ENCODE measurements at places on chromosomes 7 and 10. TPM values are rescaled to one million over a fixed set of nuclear protein-coding genes. Genes with fewer than 3 reads are reported as not detected.

- H3K27ac ChIP-seq = no peak overlapping the region
- no peak overlapping the region for H3K4me3 ChIP-seq
- H3K4me1 ChIP-seq = peaks cover 3% of the 10 kb centered on the region
- no peak for DNase-seq
- no peaks in the 10 kb centered on the region for H3K27me3 ChIP-seq
Observed at GRCh38 chr7:106731646-106732444, 70.9 kb upstream of the CCDC71L start.

DNA sequence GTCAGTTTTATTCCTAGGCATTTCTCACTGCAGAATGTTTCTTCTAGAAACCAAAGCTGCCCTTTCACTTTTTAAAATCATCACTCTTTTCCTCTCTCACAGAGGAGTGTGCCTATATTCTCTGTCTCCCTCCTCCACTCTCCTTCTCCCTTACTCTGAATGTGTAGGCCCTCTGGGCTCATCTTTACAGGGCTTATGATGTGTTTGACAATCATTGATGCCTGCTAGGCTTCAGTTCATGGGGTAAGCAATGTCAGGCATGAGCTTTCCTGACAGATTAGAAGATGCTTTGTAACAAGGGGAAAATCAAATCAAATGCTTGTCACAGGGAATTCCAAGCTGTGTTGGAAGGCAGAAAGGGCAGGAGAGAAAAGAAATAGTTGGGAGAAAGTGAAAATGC lies 742.9 kb downstream of the SORCS3 start:
- no peaks in the 10 kb centered on the region for H3K27me3 ChIP-seq
- no peak overlapping the region for H3K27ac ChIP-seq
- H3K4me1 ChIP-seq = no peaks in the 10 kb centered on the region
- H3K36me3 ChIP-seq = no peaks in the 10 kb centered on the region

- H3K27ac ChIP-seq = no peak overlapping the region
- peak overlapping the region; percentile 81 for H3K4me3 ChIP-seq
- no peaks in the 10 kb centered on the region for H3K27me3 ChIP-seq
- peaks cover 4% of the 10 kb centered on the region for H3K4me1 ChIP-seq
Observed at GRCh38 chr10:5975641-5976473, 1.5 kb downstream of the IL15RA start.

GRCh38 chr7:151658778-151659177 lies 139.1 kb upstream of the RHEB start:
- no peaks in the 10 kb centered on the region for H3K27me3 ChIP-seq
- no peak overlapping the region for H3K27ac ChIP-seq
- no peak for DNase-seq
- H3K4me1 ChIP-seq = no peaks in the 10 kb centered on the region

DNA sequence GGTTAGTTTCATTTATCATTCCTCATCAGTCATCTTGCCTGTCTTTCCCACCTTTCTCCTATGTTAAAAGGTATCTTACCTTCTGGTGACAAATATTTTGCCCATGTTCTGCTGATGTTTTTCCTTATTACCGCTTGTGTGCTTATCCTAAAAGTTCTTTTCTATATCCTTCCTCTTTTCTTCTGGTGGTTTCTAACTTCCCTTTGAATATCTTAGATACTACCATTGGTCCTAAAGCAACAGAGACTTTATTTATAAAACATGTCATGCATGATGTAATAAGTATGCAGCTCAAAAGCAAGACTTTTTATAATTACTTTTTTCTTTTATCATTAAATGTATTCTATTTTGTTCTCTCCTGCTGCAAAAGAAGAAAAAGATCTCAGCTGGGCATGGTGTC lies 24.8 kb downstream of the TBC1D12 start:
- no peaks in the 10 kb centered on the region for H3K4me1 ChIP-seq
- no peak overlapping the region for H3K4me3 ChIP-seq
- no peaks in the 10 kb centered on the region for H3K36me3 ChIP-seq
- no peaks in the 10 kb centered on the region for H3K27me3 ChIP-seq
- DNase-seq = no peak

GRCh38 chr10:13505052-13505680 lies 23.6 kb downstream of the BEND7 start:
- no peaks in the 10 kb centered on the region for H3K4me1 ChIP-seq
- no peak overlapping the region for H3K4me3 ChIP-seq
- no peak overlapping the region for H3K27ac ChIP-seq
- DNase-seq = no peak

GRCh38 chr10:64115908-64116643 lies 594.9 kb downstream of the REEP3 start:
- no peaks in the 10 kb centered on the region for H3K27me3 ChIP-seq
- no peak for DNase-seq
- no peak overlapping the region for H3K4me3 ChIP-seq

- no peak overlapping the region for H3K27ac ChIP-seq
- no peaks in the 10 kb centered on the region for H3K4me1 ChIP-seq
- no peak overlapping the region for H3K4me3 ChIP-seq
- no peaks in the 10 kb centered on the region for H3K36me3 ChIP-seq
Observed at GRCh38 chr7:106420736-106421135, 136.0 kb upstream of the NAMPT start.

DNA sequence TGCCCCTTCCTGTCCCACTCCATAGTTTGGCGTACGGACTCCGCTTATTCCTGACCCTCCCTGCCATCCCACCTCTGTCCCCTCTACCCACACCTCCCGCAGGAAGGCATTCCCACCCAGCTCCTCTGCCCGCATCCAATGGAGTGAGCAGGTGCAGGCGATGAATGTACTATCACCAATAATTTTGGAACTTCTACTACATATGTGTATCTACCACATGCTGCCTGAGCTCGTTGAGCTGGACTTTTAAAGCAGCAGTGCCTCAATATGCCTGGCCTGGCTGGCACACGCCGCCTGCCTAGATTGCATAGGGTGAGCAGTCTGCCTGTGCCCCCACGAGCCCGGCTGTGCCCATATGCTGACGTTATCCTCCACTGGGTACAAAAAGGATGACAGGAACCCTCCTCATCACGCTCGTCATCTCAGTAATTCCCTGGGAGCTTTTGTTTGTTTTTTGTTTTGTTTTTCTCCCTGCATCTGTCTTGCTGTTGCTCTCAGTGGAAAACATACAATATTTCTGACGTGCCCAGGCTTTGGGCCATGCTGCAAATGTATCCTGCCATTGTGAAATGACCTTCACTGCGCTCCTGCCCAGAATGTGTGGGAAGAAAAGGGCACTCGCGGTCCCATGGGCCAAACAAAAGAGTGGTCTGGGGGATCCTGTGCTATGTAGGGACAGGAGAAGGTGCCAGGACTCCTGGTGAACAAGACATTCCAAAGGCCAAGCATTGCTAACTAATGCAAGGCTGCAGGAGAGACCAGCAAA lies 302.8 kb downstream of the PTPRN2 start:
- H3K4me1 ChIP-seq = no peaks in the 10 kb centered on the region
- no peaks in the 10 kb centered on the region for H3K27me3 ChIP-seq
- H3K27ac ChIP-seq = no peak overlapping the region
- H3K36me3 ChIP-seq = no peaks in the 10 kb centered on the region
- no peak for DNase-seq

DNA sequence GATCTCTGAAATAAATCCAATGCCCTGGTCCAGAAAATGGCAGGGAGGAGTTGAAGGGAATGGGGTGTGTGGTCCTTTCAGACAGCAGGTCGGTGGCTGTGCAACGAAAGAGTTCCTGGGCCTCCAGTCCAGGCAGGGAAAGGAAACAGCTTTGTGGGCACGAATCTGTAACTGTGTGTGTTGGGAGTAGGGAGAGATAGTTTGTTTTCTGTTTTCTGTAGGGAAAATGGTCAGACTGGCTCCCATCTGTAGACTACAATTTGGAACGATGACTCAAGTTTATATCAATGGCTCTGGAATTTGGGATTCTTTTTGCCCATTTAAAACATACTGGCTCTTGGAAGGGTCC lies 2.6 kb upstream of the HOXA9 start:
- H3K27me3 ChIP-seq = no peaks in the 10 kb centered on the region
- no peaks in the 10 kb centered on the region for H3K36me3 ChIP-seq
- no peak overlapping the region for H3K4me3 ChIP-seq
- H3K27ac ChIP-seq = no peak overlapping the region

GRCh38 chr10:99595236-99595635 lies 25.0 kb downstream of the SLC25A28 start:
- no peaks in the 10 kb centered on the region for H3K4me1 ChIP-seq
- no peak for DNase-seq
- H3K27ac ChIP-seq = no peak overlapping the region
- no peak overlapping the region for H3K4me3 ChIP-seq
- H3K36me3 ChIP-seq = no peaks in the 10 kb centered on the region
- no peaks in the 10 kb centered on the region for H3K27me3 ChIP-seq

DNA sequence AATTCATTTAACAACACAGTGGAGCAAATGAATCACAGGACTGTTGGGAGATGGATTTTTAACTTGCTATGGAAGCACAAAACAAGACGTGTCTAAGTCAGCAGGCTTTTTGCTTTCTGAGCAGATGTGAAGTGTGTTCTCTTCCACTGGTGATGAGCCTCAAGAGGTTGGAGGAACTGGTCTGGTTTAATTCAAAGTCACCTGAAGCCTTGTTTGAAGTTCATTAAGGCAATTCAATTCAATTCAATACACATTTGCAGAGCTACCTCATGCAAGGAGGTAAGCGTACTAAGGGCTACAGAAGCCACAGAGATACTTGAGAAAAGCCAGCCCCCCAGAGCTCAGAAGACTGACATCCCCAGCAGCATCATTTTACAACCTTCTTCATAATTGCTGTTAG lies 68.4 kb upstream of the PALS2 start:
- no peaks in the 10 kb centered on the region for H3K4me1 ChIP-seq
- H3K27ac ChIP-seq = no peak overlapping the region
- no peaks in the 10 kb centered on the region for H3K27me3 ChIP-seq
- no peak overlapping the region for H3K4me3 ChIP-seq

DNA sequence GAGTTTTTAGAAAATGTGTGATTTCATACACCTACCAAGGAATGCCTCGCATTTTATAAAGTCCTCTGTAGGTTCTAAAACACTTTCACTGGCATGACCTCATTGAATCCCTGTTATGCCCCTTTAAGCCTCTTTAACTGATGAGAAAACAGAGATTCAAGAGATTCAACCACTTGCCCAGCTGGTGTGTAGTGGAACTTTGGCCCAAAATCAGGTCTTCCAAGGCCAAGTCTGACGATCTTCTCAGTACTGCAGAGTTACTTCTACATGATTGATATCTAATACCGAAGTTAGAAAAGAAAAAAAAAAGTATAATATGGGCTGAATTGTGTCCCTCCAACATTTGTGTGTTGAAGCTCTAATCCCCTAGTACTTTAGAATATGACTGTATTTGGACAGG lies 202.0 kb downstream of the WDR11 start:
- no peaks in the 10 kb centered on the region for H3K36me3 ChIP-seq
- H3K4me1 ChIP-seq = no peaks in the 10 kb centered on the region
- H3K27ac ChIP-seq = no peak overlapping the region
- no peaks in the 10 kb centered on the region for H3K27me3 ChIP-seq
- no peak overlapping the region for H3K4me3 ChIP-seq

GRCh38 chr10:98483658-98484057 lies 36.9 kb upstream of the HPS1 start:
- H3K36me3 ChIP-seq = no peaks in the 10 kb centered on the region
- no peaks in the 10 kb centered on the region for H3K27me3 ChIP-seq
- H3K27ac ChIP-seq = no peak overlapping the region
- no peak for DNase-seq

GRCh38 chr7:2362385-2363088 lies 7.9 kb downstream of the EIF3B start:
- DNase-seq = no peak
- H3K4me3 ChIP-seq = no peak overlapping the region
- H3K27me3 ChIP-seq = no peaks in the 10 kb centered on the region
- no peak overlapping the region for H3K27ac ChIP-seq

DNA sequence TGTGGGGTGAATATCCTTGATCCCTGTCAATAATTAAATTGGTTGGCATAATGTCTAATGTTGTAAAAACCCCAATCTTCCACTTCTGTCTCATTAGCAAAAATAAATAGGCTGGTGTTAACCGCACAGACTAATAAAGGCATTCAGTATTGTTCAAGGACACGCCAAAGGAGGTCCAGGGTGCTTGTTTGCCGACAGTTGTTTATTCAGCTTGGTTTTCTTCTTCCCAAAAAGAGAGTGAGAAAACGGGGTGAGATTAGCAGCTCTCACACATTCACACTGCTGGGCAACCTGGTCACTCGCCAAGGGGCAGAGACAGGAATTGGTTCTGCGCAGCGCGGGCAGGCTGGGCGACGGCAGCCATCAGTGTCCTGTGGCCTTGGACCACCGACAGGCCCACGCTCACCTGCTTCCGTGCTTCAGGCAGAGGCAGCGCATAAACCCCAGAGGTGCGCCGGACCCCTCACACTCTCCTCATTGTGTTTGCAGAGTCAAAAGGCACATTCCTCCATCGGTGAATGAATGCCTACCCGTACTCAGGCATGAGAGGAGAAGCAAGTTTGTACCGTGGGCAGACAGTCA lies 26.2 kb upstream of the LMBR1 start:
- no peaks in the 10 kb centered on the region for H3K36me3 ChIP-seq
- H3K27ac ChIP-seq = no peak overlapping the region
- no peaks in the 10 kb centered on the region for H3K27me3 ChIP-seq
- DNase-seq = no peak
- no peaks in the 10 kb centered on the region for H3K4me1 ChIP-seq
- no peak overlapping the region for H3K4me3 ChIP-seq

DNA sequence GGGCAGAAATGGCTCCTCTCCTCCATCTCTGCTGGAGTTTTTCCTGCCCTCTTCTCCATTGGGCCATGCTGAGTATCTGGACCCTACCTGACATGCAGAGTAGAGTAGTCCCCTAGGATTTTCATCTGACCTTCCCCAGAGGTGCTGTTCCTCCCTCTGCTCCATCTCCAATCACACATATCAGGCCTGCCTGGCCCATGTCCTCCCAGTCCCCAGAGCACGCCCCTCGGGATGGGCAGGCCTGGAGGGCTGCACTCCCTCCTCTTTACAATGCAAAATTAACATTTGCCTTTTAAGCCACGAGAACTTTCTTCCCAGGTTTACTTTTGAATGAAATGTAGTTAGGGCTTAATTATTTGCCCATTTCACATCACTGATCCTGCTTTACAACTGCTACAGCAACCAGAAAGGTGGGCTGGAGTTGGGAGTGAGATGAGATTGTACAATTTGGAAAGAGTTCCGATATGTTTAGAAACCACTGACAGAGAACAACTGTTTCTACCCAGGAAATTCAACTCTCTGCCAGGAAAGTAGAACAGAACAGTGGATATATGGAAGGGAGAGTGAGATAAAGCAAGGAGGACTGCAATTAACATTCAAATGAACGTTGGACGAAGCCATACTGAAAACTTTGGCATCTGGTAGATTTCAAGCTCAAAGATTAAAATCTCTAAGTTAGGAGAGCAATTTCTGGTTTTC lies 184.0 kb upstream of the HABP2 start:
- H3K36me3 ChIP-seq = no peaks in the 10 kb centered on the region
- no peak overlapping the region for H3K27ac ChIP-seq
- no peaks in the 10 kb centered on the region for H3K4me1 ChIP-seq
- H3K4me3 ChIP-seq = no peak overlapping the region
- H3K27me3 ChIP-seq = no peaks in the 10 kb centered on the region

GRCh38 chr7:22109761-22110160 lies 164.1 kb upstream of the CDCA7L start:
- H3K4me3 ChIP-seq = no peak overlapping the region
- no peak overlapping the region for H3K27ac ChIP-seq
- no peaks in the 10 kb centered on the region for H3K4me1 ChIP-seq
- H3K36me3 ChIP-seq = no peaks in the 10 kb centered on the region
- no peaks in the 10 kb centered on the region for H3K27me3 ChIP-seq
- no peak for DNase-seq

The ANXA8 gene
- not detected for total RNA-seq

The GDF2 gene
- not detected for total RNA-seq

The TSPAN12 gene
- 13.4 TPM for total RNA-seq

The RADIL gene
- 4.0 TPM for total RNA-seq

The FOXI2 gene
- 0.23 TPM for total RNA-seq

The AUTS2 gene
- total RNA-seq = 102 TPM

The TMEM72 gene
- not detected for total RNA-seq

The CHST3 gene
- total RNA-seq = 47.9 TPM

The FGL2 gene
- total RNA-seq = 208 TPM

The LRRC4 gene
- 11.2 TPM for total RNA-seq

The CABCOCO1 gene
- not detected for total RNA-seq

The TMEM229A gene
- total RNA-seq = not detected

The MRPS17 gene
- 8.6 TPM for total RNA-seq
